ENCODE measurements at places on chromosomes 1 and 21.

DNA sequence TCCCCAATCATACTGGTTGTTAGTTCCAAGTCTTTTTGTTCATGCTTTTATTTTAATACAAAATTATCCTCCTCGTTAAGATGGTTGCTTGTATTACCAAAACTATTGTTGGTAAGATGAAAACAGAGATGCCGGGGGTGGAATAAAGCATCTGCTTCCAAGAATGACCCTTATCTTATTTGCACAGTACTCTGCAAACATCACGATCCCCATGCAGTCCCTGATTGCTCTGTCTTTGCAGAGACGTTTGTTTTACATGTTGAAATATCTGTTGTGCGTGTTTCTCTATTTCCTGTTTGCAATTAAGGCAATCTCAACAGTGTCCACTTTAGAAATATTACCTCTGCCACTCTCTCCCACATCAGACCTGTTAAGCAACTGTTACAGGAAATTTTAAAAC is 141.3 kb upstream of the NCAM2 start:
- no peak for DNase-seq

GRCh38 chr1:3541936-3542335 is 69.4 kb downstream of the MEGF6 start:
- DNase-seq = no peak

DNA sequence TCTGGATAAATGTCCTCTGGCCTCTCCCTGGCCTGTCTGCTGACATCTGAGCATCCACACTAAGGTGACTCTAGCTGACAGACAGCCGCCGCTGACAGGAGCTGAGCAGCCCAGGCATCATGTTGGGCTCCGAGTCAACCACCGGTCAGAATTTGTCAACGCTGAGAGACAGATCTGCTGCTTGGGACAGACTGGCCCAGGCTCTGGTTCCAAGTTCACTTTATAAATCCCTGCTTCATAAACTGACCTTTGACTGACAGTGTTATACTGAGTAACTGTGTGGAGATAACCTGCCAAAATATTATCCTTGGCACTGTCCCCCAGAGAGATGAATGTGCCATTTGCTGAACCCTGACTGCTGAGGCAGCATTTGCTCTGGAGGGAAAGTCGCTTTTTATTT is 616.7 kb downstream of the NPHP4 start:
- no peak for DNase-seq

DNA sequence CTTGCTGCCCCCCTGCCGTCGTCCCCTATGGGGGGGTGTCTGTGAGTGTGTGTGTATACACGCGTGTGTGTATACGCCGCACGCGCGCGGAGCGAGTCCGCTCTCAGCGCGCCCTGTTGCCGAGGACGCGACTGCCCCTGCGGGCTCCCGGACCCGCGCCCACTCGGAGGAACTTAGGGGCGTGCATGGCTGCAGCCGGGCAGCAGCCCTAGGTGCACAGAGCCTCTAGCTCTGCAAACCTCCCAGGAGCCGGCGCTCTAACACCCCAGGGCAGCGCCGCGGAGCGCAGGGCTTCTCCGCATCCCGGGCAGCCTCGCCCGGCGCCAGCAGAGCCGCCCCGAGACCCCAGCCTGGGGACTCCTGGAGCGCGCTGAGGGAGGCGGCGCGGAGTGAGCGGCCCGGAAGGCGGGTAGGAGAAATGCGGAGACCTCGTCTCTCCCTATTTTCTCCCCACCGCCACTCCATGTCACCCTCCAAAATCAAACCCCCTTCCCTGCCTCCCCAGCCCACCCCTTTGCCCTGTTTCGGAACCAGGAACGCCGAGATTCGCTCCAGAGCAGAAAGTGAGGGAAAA is 574 bp downstream of the ITPKB start:
- peak; percentile 74 for DNase-seq

GRCh38 chr1:160219062-160219929 is 14.1 kb downstream of the PEA15 start:
- peak; percentile 30 for DNase-seq

DNA sequence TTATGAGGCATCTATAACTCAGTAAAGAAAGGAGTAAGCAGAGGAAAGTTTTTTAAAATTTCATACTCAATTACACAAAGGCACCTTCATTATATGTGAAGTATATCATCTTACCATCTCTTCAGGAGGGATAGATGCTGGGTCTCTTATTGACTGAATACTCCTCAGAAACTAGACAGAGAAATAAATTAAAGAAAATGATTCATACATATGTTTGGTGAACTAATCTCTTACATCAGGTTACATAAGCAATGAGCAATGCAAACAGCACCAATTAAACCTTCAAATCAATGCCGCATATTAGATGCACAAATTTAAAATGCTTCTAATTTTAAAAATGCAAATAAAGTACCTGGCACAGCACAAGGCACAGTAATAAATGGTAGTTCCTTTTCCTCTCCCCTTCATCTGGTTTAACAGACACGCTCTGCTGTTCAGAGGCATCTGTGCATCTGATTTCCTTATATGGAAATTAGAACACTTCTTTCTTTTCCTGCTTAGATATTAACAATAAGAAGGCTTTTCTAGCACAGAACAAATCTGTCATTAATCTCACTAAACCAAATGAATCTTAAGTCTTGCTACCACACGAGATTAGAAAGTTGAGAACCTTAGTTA is 20.0 kb downstream of the SCYL3 start:
- no peak for DNase-seq

GRCh38 chr1:6783936-6784559 is 1.2 kb upstream of the CAMTA1 start:
- peak; percentile 57 for DNase-seq

GRCh38 chr1:239719642-239720258 is 333.4 kb downstream of the CHRM3 start:
- DNase-seq = peak; percentile 91

GRCh38 chr1:115074839-115075534 is 14.3 kb downstream of the TSPAN2 start:
- DNase-seq = no peak

DNA sequence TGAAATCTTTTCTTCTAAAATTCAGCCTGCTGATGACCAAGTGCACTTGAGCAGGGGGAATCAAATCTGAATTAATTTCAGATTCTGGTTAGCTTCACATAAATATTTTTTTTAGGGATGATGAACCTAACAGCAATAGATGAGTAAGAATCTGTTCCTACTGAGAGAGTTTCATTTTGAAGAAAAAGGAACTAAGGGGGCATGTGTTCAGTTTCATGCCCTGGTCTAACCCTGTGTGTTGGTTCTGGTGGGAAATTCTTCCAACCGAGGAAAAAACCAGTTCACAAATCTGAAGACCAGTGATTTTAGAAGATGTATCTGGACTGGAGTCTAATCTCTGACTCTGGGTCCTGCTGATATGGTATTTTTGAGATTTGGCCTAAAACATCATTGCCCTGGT is 13.7 kb downstream of the SELL start:
- no peak for DNase-seq

DNA sequence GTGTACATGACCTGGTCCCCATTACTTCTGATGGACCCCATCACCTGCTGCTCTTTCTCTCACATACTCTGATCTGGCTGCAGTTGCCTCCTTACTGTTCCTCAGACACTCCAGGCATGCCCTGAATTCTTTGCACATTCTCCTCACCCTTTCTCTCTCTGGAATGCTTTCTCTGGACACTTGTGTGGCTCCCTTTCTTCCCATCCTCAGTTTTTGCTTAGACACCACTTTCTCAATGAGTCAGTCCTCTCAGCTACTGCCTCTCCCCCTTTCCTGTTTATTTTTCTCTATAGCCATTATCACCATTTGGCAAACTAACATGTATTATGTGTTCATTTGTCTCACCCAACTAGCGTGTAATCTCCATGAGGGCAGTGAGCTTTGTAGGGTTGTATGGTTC is 28.1 kb downstream of the PLXNA2 start:
- DNase-seq = no peak

GRCh38 chr1:119308806-119309205 is 59.8 kb upstream of the HAO2 start:
- no peak for DNase-seq

GRCh38 chr21:14844001-14844400 is 220.8 kb downstream of the NRIP1 start:
- DNase-seq = no peak

- no peak for DNase-seq
Observed at GRCh38 chr1:67623906-67624305, 61.1 kb upstream of the GADD45A start.

DNA sequence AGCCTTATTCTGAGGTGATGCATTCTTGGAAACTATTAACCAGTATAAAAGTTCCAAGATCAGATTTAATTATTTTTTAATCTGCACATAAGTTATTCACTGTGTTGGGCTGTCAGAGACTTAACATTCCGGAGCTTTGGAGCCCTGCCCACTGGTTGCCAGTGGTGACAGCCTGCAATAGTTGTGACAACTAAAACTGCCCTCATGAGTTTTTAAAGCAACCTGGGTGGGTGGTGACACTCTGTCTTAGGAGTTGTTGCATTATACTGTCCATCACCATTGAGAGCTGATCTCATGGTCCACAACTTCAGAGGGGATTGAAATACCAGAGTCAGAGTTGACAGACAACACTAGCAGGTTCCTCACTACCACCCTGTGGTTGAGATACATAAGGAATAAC is 653.9 kb upstream of the USP24 start:
- no peak for DNase-seq

DNA sequence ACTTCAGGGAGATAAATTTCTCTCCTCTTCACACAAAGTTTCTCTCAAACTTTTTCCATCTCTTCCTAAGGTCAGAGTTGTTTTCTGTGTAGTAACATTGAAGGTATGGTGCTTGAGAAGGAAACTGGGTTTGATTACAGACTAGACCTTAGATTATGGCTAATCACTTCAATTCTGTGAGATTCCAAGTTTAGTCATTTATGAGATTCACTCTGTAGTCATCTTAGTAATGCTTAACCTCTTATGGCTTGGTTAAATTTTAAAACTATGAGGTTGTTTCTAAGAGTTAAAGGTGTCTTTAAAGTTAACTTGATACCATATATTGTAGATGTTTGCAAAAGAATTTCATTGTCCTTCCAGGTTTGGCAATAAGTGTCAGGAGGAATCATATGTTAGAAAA is 1092.2 kb downstream of the KCNT2 start:
- no peak for DNase-seq

DNA sequence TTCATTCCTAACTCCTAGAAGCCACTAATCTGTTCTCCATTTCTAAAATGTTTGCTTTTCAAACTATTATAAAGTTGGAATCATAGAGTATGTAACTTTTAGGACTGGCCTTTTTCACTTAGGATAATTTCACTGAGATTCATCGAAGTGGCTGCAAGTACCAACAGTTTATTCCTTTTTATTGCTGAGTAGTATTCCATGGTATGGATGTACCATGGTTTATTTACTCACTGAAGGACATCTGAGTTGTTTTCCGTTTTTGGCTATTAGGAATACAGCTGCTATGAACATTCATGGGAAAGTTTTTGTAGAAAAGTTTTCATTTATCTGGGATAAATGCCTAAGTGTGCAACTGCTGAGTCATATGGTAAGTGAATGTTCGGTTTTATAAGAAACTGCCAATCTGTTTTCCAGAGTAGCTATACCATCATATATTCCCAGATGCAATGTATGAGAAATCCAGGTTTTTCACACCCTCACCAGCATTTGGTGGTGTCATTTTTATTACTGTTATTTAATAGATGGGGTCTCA is 66.3 kb downstream of the SLC27A3 start:
- DNase-seq = no peak

- no peak for DNase-seq
Observed at GRCh38 chr1:226454349-226454748, 46.5 kb upstream of the PARP1 start.

- DNase-seq = peak; percentile 1
Observed at GRCh38 chr21:28018741-28019669, 973.7 kb downstream of the LTN1 start.

GRCh38 chr1:35016406-35016805 is 15.3 kb downstream of the ZMYM6 start:
- DNase-seq = no peak

Measured in NB4 (cell line).